ENCODE measurements at places on chromosomes 4 and X.

DNA sequence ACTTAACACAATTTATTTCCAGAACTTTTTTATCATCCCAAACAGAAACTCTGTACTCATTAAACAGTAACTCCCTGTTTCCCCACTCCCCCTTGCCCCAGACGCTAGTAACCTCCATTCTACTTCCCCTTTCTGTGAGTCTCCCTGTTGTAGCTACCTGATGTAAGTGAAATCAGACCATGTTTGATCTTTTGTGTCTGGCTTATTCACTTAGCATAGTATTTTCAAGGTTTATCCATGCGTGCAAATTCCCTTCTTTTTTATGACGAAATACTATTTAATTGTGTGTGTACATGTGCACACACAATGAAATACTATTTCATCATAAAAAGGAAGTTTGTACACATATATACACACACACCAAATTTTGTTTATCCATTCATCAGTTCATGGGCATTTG, 5.2 kb downstream of the PKD2 start:
- no peak for DNase-seq

- DNase-seq, result no peak
Observed at GRCh38 chr4:156992943-156993342, 21.3 kb upstream of the PDGFC start.

GRCh38 chr4:157961229-157961990, 211.4 kb downstream of the GASK1B start:
- no peak for DNase-seq

DNA sequence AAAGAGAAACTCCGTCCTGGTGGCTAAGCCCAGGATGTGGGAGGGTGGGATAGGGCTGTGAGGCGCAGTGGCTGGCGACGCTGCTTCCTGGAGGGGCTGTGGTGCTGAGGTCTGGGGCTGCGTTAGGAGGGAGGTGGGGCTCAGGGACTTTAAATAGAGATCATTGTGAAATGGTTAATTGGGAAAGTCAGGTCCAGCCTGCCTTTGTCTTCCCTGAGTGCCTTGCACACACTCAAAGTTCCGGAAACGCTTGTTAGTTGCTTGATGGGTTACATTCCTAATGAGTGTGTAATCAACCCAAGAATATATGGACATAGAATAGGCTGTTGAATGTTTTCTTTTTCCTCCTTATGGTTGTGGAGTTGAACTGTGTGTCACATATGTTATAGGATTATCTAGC, 55.7 kb upstream of the CLDN34 start:
- DNase-seq, result no peak

DNA sequence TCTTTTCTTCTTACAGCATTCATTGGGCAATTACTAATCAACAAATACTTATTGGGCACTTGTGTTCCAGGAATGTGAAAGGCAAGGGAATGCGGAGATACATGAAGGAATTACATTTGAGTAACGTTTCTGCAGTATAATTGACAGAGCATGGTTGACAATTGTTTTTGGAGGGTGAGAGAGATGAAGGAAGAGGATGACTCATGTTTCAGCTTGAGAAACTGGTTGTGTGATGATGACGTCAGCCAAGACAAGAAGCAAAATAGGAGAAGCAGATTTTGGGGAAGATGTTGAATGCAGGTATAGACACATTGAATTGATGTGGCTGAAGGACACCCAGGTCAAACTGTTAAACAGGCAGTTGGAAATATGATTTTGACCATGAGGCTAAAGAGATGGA, 8.0 kb upstream of the CPEB2 start:
- DNase-seq, result no peak

DNA sequence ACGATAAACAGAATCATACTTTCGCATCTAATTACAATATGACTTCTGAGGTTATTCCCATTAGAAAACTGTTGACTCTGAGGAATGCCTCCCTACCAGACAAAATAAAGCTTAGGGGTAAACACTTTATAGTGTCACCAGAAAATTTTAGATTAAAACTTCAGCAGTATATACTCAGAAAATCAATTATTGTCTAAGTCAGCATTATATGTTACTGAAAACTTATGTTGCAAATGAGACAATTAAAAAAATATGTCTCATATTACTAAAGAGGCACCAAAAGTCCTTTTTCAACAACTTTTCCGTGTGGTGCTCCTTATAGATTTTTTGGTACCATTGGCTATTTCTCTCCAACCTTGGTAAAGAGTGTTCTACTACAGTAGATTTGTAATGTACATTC, 91.4 kb downstream of the HMGN5 start:
- DNase-seq, result no peak

DNA sequence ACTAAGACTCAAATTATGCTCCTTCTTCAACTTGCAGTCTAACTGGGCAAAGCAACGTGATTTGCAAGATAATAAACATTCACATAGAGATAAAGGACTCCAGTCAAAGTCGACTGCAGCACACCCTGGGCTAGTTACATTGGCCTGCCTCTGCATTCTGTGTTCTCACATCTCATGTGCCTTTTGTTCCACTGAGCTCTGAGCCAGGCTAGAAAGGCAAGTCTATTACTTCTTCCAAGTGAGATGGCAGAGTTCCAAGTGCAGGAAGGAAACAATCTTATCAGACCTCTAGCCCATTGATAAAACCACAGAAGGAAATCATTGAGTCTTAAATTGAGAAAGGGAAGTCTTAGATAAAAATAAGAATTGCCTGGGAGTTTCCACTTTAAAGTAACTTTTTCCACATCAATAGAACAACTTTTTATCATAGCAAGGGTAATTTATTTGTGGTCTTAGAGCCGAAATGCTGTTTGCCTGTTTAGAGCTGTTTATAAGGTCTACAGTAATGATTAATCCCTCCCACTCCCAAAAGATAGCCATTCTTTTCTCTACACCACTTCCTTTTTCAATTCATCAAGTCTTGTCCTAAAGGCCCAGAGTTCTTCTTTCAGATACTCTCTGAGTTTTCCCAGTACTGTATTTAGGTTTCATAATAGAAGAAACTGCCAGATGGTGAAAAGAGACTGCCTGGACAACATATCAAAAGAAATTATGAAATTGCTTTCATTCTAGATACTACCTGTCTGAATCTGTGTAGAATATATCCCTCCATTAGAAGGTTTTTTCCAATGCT, 200.2 kb downstream of the GUCY2F start:
- no peak for DNase-seq

DNA sequence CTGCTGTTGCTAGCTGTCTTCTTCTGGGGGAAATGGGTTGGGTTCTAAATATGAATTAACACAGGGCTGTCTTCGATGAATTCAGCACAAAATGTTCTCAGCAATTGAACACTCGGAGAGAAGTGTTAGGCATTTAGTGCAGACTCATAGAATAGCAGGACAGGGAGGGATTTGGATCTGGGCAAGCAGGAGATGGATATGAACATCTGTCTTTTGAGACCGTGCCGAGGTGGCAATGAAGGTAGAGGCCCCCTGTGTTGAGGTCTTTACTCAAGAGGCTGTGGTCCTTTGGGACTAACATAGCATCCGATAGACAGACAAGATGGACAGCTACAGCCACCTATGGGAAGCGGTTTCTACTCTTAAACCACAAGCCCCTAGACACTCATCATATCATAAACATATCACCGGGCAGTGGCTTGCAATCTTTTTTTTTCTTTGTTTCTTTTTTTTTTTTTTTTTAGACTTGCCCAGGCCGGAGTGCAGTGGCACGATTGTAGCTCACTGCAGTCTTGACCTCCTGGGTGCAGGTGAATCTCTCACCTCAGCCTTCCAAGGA, 6.7 kb downstream of the CD99 start:
- no peak for DNase-seq

DNA sequence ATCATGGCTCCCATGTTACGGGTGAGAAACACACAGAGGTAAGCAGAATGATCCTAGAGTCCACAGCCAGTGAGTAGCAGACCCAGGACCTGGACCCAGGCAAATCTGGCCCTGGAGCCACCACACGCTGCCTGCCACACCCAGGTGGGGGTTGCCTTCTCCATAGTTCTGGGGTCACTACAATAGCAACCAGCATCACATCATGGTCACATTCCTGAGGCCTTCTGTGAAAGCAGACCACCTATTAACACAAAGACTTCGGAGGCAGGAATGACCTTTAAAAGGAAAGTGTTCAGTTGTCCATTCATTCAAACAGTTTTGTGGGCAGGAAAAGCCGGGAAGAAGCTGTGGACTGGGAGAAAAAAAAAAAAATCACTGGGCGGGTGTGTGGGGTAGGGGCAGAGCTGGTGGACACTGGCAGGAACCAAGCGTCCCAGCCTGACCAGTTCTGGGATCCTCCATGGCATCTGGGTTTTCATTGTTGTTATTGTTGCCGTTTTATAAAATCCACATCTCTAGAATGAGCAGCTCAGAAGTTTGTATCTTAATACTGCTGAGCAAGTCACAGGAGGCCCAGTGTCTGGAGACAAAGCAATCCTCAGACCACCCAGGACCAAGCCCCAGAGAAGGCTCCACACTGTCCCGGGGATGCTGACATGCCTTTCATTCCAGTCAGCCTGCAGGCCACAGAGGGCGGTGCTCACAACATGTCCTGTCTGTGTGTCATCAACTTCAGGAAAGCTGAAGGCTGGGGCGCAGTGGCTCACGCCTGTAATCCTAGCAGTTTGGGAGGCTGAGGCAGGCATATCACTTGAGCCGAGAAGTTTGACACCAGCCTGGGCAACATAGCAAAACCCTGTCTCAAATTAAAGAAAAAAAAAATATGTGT, 67.0 kb downstream of the SEL1L3 start:
- no peak for DNase-seq

DNA sequence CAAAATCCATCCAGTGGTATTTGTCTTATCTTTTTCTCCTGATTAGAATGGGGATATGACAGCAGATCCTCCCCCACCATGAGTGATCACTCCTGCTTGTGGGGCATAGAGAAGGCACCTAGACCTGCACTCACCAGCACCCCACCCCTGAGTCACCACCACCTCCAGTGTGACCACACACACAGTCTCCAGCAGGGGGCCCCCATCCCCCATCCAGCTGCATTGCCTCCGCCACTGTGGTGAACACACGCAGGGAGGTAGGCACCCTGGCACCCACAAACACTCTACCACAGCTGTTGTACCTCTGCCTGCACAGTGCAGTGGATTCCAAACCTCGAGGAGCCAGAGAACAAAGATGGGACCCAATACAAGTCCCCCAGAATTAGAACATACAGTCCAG, 9.0 kb upstream of the MAGEA8 start:
- peak; percentile 1 for DNase-seq

DNA sequence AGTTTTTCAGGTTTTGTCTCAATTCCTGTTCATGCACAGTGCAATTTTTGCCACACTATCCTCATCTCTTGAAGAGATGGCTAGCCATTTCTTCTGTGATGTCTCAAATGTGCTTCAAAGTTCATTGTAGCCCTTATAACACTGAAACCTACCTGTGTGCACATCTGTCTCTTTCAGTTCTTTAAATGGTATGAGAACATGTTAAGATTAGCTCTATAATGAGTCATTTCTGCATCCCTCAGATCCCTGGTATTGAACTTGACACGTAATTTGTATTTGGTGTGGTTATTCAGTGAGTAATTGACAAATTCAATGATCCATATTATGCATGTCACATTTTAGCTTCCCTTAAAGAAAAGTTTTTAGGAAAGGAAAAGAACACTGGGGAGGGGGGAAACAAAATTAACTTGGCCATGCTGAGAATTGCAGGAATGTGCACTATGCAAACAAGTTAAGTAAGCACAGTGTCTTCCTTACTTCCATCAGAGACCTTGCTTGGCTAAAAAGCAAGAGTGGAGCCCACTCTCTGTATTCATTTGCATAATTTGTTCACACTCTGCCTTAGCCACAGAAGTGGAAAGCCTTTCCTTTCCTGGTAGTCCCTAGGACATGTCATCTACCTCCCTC, 659.8 kb upstream of the MAGEB2 start:
- no peak for DNase-seq

DNA sequence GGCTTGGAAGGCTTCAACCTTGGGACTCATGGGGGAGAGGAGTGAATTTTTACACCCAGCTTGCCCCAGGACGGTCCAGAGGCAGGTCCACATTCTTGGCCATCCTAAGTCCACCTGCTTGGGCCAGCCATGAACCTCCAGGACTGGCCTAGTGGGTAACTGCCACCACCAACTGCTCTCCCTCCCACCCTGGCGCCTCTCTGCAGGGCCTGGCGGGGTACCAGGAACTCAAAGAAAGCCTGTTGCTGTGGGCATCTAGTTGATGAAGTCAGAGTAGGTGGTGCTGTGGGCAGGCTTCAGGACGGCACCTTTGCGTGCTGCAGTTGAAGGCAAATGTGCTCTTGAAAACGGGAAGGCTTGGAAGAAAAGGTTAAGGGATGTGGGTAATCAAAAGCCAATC, 12.0 kb downstream of the BCOR start:
- no peak for DNase-seq

GRCh38 chr4:189858435-189858834, 82.2 kb upstream of the FRG1 start:
- no peak for DNase-seq

- no peak for DNase-seq
Observed at GRCh38 chr4:80140194-80140593, 57.1 kb upstream of the PRDM8 start.

GRCh38 chr4:109921384-109921808, 8.7 kb downstream of the EGF start:
- DNase-seq, result no peak

- DNase-seq, result no peak
Observed at GRCh38 chr4:67700116-67700737, 728 bp downstream of the UBA6 start.
